ENCODE measurements at places on chromosomes 2 and 18.

GRCh38 chr18:26255695-26256622 lies 29.7 kb downstream of the TAF4B start:
- DNase-seq, result no peak

GRCh38 chr2:195031411-195031810 lies 625.6 kb upstream of the SLC39A10 start:
- no peak for DNase-seq

- DNase-seq, result no peak
Observed at GRCh38 chr2:28095622-28096021, 205.1 kb downstream of the BABAM2 start.

- DNase-seq, result no peak
Observed at GRCh38 chr2:3595985-3596384, 1.1 kb downstream of the COLEC11 start.

GRCh38 chr2:120262761-120263428 lies 10.2 kb downstream of the RALB start:
- no peak for DNase-seq

GRCh38 chr2:113015655-113016054 lies 10.4 kb downstream of the IL36A start:
- DNase-seq, result no peak

GRCh38 chr2:138760676-138761075 lies 19.5 kb downstream of the NXPH2 start:
- no peak for DNase-seq

DNA sequence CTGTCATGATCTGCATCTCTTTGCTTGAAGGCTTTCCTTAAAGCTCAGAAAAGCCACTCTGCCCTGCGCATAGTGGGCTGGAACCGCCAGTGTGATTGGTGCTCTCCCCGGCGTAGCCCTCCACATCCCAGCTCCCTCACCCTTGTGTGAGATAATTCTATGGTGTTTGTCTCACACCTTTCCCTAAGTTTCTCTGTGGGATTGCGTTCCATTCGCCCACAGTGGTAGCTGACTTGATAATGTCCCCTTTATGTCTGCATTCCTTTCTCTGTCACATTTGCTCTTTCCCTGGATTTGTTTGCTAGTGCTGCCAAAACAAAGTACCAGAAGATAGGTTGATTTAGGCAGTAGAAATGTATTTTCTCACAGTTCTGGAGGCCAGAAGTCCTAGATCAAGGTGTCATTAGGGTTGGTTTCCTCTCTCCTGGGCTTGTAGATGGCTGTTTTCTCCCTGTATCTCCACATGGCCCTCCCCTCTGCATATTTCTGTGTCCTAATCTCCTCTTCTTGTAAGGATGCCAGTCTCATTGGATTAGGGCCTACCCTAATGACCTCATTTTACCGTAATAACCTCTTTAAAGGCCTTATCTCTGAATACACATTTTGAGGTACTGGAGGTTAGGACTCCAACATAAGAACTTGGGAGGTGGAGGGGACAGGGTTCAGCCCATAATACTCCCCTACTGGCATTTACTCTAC lies 7.4 kb upstream of the TMEM87B start:
- no peak for DNase-seq

DNA sequence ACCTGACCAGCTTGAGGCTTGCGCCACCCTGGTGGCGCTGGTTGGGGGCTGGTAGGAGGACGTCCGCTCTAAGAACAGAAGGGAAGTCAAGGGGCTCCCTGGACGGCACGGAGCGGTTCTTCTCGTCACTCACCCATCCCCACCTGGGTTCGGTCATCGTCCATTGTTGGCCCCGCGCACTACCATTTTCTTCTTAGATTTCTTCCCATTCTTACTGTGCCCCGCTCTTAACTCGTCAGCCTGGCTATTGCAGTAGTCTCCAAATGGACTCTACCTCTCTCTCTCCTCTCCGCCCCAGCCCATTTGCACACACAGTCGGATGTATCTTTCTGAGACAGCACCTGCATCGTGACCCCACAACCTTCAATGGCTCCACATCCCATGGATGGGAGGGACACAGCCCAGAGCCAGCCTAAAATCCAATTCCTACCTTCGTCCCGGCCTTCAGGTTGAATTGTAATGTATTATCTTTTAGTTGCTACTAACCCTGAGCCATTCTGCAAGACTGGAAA lies 814 bp upstream of the RAB1A start:
- DNase-seq, result no peak

- DNase-seq, result no peak
Observed at GRCh38 chr18:40984856-40985255, 970.2 kb upstream of the PIK3C3 start.

DNA sequence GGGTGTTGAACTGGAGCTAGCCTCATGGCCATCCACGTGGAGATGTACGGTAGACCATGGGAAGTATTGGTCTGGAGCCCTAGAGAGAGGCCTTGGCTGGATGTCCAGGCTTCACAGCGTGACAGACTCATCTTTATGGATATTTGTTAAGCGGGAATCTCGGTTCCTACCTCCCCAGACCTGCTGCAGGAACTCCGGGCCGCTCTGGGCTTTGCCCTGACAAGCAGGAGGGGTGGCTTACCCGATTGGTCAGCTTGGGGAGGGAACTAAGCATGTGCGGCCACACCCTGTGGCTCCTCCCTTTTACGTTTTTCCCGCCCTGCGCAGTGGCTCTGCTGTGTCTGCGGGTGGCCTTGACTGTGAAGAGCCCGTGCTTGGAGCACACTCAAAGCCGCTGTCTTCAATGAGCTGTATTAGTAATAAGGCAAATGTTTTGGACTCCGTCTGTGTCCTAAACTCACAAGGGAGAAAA lies 52.3 kb downstream of the PAPOLG start:
- DNase-seq, result no peak

DNA sequence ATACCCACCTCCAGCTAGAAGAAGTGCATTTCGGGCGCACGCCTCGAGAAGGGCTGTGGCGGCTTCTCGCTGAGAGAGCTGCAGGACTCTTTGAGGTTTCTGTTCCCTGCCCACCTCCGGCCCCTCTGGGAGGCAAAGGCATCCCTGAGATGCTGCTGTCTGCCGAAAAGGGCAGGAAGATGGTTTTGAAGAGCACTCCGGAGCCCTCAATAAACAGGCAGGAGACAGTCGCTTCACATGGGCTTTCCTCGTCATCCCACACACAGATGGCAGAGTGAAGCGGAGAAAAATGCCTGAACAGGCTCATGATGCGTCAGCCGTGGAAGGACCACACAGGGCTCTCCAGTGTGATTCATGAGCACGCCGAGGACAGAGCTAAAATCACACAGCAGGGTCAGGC lies 25.4 kb upstream of the GLI2 start:
- DNase-seq, result no peak

- DNase-seq, result no peak
Observed at GRCh38 chr2:191675807-191676721, 1.9 kb upstream of the NABP1 start.

GRCh38 chr2:121045245-121045644 lies 239.8 kb downstream of the TFCP2L1 start:
- no peak for DNase-seq

DNA sequence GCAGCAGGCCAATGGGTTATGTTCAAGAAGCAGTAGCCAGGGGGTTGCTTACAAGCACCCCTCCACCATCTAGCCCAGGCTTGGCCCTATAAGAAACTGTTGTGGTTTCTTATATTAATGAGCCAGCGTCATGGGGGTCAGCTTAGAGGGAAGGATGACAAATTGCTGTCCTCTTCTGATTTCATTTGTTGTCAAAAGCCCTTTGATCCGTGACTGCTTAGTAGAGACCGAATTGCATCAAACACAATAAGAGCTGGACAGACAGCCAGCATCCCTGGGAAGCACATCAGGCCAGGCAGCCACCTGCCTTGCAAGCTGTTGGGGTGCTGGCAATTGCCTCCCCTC lies 206.6 kb upstream of the SETBP1 start:
- no peak for DNase-seq

- no peak for DNase-seq
Observed at GRCh38 chr2:69579536-69579935, 64.0 kb downstream of the AAK1 start.

GRCh38 chr2:129754421-129754820 lies 225.0 kb upstream of the RAB6C start:
- no peak for DNase-seq

GRCh38 chr2:16201848-16202247 lies 261.5 kb downstream of the MYCN start:
- no peak for DNase-seq

DNA sequence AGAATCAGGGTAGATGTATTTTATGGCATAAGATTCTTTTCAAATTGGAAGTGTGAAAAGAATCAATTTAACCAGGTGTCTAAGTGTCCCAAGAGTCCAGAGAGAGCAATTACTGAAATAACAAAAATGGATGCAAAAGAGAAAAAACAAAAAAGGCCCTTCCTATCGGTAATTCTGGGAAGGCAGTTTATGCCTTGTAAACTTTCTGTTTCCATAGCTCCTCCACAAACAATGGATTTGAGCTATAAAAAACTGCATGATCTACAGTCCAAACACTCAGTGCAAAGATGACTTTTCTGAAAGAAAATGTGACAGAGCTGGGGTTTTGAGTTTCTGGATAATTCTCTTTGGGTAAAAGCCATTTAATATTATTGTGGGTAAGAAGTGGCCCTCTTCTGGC lies 366.1 kb downstream of the EN1 start:
- no peak for DNase-seq

GRCh38 chr2:155815851-155816250 lies 516.7 kb downstream of the NR4A2 start:
- peak; percentile 14 for DNase-seq

GRCh38 chr18:79520478-79521390 lies 125.0 kb downstream of the NFATC1 start:
- DNase-seq, result no peak

GRCh38 chr2:228444161-228444560 lies 262.7 kb upstream of the SPHKAP start:
- no peak for DNase-seq

- no peak for DNase-seq
Observed at GRCh38 chr2:230715201-230715600, 2.6 kb downstream of the CAB39 start.

DNA sequence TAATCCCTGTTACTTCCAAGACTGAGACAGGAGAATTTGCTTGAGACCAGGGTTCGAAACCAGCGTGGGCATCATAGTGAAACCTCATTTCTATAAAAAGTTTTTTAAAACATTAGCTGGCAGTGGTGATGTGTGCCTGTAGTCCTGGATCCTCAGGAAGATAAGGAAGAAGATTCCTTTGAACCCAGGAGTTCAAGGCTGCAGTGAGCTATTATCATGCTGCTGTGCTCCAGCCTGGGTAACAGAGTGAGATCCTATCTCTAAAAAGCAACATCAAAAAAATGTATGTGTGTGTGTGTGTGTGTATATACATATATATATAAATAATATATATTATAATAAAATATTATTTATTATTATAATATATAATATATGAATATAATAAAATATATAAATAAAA lies 1417.6 kb upstream of the CDH2 start:
- no peak for DNase-seq

- no peak for DNase-seq
Observed at GRCh38 chr2:14428056-14428455, 204.5 kb upstream of the LRATD1 start.

GRCh38 chr2:203960811-203961210 lies 24.2 kb downstream of the ICOS start:
- no peak for DNase-seq

DNA sequence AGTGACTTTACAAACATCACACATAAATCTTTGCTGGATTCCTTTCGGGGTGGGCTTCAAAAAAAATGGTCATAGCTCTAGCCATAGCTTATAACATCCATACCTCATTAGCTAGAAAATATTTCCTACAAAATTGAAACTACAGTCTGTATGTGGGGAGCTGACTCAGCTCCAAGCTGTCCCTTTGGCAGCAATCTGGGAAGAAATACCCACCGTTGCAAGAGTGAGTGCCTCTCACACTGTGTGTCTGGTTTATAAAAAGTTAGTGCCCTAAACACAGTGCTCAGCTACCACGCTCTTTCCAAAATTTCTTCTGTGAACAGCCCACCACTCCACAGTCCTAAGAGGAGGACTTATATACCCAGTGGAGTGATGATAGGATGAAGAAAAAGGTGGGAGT lies 170.1 kb downstream of the RBM43 start:
- no peak for DNase-seq

Data from caudate nucleus (tissue), 63 donors.